Stimulated activated CD4-positive, alpha-beta T cell treated with anti-CD3 and anti-CD28 coated beads, Interleukin-1b, Interleukin-23, amount 100 ng/mL, for 4 hours (primary cell): ENCODE measurements at places on chromosomes 3 and 15.

DNA sequence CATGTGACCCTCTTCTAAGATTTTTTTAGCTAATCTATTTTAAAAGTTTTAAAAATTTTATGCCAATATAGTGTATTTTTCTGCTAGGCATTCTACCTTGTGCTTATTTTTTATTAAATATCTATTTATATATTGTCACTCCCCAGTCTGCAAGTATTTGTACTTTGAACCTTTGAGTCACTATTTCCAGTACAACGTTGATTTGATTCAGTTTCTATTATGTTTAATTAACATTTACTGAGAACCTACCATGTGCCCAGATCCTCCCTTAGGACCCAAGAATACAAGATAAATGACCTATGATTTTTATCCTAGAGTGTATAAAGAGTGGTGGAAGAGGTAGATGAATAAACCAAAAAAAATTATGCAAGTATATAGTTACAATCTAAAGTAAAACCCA, 311.2 kb downstream of the DOCK3 start:
- no peak for DNase-seq

DNA sequence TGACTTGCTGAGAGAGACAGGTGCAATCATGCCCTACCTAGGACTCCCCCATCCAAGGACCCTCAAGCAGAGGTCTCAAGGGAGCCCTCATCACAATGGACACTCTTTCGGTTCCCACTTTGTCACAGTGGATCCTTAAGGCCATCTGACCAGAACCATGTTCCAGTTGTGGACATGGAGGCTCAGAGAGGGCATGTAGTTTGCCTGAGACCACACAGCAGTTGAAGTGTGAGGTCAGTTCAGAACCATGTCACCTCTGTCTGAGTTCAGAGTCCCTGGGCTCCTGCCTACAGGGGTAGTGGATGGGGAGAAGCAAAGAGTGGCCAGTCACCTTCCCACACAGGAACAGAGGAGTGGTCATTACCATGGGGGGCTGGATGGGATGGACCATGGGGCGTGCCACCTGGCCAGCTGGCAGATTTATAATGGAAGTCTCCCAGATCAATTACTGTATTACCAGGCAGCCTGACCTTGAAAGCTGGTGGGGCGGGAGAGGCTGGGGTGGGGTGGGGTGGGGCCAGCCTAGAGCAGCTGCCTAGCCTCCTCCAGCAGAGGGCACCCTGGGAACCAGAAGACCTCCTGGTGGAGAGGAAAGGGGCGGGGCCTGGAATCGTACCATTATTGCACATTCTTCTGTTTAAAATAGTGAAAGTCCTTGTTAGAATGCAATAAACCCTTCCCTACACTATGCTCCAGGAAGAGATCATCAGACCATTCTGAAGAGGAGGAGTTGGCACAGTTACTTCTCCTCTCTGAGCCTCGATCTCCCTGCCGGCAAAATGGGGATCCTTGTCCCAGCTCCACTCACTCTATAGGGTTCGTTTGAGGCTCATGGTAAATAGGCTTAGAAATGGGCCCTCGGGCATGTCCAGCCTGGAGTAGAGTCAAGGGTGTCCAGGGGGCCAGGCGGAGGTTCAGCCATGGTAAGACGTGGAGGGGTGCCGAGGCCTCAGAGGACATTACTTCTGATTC, 26.9 kb upstream of the LINGO1 start:
- DNase-seq: no peak

- no peak for DNase-seq
Observed at GRCh38 chr15:38005953-38006808, 71.7 kb downstream of the TMCO5A start.

- DNase-seq: no peak
Observed at GRCh38 chr3:52835766-52836470, 1.1 kb upstream of the MUSTN1 start.

DNA sequence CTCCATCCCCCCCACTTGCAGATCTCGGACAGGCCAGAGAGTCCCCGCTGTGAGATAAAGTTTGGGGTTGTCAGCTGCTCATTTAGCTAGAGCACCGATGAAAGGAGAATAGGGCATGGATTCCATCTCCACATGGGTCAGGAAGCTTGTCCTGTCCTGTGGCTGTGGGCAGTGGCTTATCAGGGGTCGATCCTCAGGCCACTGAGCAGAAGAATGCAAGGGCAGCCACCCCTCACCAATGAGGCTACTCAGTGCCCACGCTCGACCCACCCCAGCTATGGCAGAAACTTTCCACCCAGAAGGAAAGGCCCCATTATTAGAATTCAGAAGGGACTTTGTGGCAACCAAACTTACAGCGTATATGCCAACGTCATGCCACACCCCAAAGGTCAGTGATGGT, 43.3 kb downstream of the CPN2 start:
- no peak for DNase-seq

- no peak for DNase-seq
Observed at GRCh38 chr3:113065336-113065735, 74.6 kb downstream of the GTPBP8 start.

GRCh38 chr3:42773409-42773751, 327 bp upstream of the CCDC13 start:
- no peak for DNase-seq

- DNase-seq: no peak
Observed at GRCh38 chr15:80825361-80826030, 46.3 kb downstream of the CEMIP start.

DNA sequence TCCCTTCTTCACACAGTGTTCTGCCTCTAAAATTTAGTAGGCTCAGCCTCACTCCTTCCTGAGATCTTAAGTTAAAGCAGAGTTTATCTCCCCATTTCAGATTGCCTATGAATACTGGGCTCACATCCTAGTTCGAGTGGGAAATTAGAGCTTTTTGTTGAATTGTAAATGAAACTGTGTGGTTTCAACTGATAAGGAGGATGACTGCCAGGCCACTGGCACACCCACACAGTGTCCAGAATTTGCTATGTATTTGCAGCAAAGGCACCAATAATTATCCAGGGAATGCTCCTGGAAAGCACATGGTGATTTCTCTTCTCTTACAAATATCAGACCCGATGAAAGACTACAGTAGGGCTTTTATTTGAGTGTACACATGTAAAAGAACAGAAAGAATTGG, 308.1 kb upstream of the COL8A1 start:
- DNase-seq: no peak

GRCh38 chr3:157491136-157491535, 12.1 kb downstream of the VEPH1 start:
- DNase-seq: no peak

GRCh38 chr3:149605902-149606301, 51.9 kb downstream of the WWTR1 start:
- DNase-seq: no peak

DNA sequence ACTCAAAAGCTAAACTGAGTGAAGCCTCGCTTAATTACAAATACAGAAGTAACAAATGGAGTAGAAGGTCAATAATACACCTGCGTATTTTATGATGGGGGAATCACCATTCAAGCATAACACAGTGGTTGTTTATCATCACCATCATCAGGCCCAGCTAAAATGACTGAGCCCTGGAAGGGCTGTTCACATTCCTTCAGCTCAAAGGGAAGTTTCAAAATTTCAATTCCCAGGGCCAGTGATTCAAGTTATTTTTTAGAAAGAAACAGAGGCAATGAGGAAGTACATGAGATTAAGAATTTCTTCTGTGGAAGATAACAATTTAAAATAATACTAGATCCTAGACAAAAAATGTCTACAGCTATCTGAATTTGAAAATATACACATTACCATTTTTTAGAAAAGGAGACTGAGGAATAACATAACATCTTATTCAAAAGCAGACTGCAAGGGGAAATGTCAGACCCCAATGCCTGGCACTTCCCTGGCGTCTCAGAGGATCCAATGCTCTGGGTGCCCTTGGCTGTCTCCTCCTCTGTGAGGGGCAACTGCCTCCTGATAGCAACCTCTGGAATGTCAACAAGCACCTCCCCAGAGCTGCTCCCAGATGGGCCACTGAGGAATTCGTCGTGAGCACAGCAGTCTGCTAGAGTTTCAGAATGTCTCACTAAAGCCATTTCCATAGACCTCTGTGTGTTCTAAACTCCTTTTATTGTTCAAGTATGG, 22.8 kb downstream of the EHD4 start:
- DNase-seq: no peak

DNA sequence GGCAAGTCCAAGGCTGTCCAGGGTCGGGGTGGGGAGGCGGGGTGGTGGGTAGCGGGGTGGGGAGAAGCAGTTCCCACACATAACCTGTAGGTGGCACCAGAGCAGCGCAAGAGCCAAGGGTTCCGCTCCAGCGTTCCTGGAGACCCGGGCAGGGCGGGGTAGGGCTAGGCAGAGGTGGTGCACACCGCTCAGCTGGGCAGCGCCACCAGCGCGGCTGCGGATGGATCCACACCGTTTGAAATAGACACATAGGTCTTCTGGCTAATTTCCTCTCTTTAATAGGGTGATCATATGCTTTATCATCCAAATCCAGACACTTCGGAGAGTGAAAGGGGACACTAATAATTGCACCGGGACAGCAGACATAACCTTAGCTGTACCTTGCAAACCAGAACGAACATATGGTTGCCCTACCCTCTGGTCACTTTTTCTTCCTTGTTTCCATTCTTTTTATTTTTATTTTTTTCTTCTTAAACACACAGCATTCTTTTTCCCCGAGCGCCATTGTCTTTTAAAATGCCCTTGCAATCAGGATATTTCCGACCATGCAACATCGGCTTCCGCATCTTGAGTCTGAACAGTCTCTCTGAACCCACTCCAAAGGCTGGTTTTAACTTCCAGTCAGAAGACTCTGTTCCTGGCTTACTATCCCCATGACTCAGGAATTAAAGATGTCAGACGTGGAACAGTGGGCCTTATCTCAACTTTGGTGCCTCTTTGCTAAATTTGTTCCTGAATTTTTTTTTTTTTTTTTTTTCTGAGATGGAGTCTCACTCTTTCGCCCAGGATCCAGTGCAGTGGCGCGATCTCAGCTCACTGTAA, 12.5 kb upstream of the ZSCAN2 start:
- DNase-seq: peak; percentile 80

DNA sequence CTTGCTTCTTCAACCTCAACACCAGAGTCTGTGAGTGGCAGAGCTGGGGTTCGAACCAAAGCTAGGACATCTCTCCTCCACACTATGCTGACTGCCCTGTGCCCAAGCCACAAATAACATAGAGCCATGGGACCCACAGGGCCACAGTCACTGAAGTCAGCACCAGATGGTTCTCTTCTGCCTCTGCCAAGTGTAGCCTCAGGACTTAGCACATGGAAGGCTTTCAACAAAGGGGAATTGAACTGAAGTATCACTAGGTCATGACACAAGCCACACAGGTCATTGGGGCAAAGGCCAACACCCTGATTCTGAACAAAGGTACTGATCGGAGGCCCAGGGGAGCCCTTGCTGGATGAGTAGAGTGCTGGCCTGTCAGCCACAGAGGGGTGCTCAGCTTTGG, 83.6 kb downstream of the BDH1 start:
- no peak for DNase-seq

- no peak for DNase-seq
Observed at GRCh38 chr15:20294651-20295237, 246.9 kb downstream of the GOLGA6L6 start.

DNA sequence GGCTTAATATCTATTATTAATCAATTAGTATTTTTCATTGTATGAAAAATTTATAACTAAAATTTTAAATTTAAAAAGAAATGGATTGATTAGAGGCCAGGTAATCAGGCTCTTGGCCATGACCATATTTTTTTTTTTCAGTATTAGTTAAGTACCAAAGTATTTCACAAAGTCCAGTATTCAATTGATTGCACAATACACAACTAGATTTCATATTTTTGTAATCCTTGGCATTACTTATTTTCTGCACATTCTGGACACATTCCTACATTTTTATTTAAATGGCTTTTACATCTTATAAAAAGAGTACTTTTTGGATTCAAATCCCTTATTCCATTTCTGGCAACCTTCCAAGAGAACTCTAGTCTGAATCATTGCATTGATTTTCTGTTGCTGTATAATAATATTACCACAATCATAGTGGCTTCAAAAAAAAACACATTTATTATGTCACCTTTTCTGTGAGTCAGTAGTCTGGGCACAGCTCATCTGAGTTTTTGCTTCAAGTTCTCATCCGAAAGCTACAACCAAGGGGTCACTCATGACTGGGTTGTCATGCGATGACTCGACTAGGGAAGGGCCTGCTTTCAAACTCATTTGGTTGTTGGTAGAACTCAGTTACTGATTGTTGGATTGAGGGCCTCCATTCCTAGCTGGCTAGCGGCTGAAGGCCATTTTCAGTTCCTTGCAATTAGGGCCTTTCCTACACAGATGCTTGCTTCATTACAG, 90.7 kb downstream of the CNTN6 start:
- no peak for DNase-seq

DNA sequence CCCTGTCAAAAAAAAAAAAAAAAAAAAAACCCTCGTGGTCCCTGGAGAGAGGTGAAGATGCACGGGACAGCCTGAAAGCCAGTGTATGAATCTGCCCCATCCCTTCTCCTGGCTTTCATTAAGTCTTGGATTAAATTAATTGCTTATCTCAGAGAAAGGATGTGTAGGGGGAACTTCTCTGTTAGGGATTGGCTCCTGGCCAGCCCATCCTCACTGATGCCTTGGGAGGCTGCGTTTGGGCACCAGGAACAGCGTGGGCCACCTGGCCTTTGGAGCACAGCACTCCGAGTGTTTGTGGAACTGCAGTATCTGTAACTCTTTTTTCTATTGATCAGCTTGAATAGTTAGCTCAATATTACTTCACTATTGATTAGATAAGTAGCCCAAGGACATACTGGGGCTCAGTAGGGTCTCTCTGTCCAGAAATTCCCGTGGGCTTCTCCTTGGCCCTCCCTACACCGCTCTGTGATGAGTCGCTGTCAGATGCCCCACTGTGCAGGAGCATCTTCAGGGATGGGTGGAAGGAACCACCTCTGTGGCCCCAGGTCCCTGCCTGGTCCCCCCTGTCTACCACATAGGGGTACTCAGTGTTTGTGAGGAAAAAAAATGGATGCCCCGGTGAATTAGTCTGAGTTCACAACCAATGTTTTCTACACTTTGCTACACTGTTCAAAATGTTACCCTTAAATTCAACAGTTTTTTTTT, 2.0 kb downstream of the PXYLP1 start:
- DNase-seq: no peak

DNA sequence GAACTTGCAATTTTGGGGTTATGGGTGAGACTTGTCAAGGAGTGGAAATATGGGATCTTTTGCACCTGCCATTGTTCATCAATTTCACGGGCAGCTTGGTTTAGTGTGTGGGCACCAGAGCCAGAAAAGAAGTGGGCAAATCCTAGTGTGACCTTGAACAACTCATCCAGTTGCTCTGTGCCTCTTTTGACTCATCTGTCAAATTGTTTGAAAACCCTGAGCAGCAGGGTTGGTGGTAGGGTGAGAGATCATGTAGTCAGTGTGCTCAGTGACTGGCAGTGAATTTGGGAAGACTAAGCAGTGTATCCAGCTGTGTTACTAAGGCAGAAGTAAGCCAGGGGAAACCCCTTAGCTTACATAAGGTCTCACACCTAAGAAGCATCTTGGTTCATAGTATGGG, 293.0 kb upstream of the TRIM42 start:
- DNase-seq: no peak

GRCh38 chr3:141278196-141279076, 46.8 kb downstream of the PXYLP1 start:
- DNase-seq: no peak
